AG04450 (cell line): ENCODE measurements at places on chromosomes 1 and 21.

DNA sequence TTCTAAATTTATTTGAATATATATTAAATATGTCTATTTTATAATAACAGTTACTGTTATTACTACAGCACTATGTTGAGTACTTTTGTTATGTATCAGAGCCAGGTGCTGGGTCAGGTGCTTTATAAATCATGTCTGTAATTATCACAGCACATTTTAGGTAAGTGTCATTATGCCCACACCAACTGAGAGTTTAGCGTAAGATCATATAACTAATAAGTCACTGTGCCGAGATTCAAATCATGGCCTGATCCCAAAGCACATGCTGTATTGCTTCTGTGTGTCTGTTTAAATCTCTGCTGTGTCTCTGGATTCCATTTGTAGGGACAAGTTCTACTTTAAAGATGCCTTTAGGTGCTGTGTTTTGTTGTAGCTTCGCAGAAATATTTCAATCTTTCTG, 1.9 kb downstream of the GPSM2 start:
- DNase-seq, result no peak

DNA sequence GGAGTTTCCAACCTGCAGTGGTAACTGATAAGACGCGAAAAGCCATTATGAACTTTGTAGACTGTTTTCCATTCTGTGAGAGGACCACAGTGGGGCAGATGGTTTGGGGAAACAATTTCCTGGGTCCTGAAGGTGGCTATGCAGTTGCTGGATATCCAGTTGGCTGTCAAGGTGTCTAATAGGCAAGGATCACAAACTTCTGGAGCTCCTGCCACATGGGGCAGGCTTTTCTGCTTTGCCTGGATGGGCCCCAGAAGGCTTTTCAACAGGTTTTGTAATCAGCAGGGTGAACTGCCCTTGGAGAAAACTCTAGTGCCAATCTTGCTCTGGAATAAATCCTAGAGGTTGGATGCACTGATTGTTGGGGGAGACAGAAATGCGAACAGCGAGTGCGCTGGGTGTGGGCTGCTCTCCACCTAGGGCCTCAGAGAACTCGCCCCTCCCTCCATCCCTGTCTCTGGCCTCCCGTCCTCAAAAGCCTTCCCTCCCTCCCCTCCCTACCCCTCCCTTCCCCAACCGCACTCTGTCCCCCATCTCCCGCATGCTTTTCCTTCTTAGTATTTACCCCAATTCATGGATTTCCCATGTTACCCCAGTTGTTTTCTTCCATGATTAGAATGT, 210.3 kb upstream of the USP24 start:
- no peak for DNase-seq

DNA sequence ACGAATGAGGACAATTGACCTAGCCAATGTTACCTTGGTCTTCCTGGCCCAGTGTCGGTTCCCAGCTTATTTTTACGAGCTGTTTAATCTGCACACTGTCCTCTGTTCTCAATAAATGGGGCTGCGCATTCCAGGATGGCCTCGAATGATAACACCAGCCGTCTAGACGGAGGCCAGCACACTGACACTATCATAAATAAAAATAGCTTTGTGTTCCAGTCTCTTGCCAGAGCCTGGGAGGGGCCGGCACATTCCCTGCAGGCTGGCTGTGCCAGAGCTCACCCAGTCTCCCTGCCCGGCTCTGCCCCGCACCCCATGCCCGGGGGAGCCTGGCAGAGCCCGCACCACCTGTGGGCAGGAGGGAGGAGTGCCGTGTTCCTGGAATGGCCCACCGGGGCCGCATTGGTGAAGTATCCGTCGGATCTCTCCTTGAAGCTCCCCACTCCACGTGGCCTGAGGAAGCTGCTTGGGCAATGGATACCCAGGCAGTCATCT, 92.1 kb downstream of the SPSB1 start:
- DNase-seq, result no peak

DNA sequence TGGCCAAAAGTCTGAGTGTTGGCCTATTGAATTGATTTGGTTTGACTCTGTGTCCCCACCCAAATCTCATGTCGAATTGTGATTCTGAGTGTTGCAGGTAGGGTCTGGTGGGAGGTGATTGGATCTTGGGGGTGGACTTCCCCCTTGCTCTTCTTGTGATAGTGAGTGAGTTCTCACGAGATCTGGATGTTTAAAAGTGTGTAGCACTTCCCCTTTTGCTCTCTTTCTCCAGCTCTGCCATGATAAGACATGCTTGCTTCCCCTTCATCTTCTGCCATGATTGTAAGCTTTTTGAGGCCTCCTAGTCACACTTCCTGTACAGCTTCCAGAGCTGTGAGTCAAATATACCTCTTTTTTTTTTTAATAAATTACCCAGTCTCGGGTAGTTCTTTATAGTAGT, 297.1 kb upstream of the ZRANB2 start:
- DNase-seq, result no peak

DNA sequence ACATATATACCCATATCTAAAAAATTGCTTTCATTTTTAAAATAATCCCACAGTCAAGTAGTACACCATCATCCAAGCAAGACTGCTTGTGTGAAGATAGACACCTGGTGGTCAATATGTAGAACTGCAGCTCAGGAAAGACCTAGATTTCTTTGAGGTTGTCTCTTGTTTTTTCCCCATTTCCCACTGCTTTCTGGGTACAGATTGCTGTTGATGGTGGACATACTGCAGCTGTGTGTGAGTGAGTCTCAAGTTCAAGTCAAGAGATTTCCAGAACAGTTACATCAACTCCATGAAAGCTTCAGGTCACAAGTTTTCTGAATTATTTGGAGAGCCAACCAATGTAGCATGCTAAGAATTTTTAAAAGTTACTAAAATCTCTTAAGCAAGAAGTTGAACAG, 306.4 kb downstream of the DUSP10 start:
- DNase-seq, result peak; percentile 65

DNA sequence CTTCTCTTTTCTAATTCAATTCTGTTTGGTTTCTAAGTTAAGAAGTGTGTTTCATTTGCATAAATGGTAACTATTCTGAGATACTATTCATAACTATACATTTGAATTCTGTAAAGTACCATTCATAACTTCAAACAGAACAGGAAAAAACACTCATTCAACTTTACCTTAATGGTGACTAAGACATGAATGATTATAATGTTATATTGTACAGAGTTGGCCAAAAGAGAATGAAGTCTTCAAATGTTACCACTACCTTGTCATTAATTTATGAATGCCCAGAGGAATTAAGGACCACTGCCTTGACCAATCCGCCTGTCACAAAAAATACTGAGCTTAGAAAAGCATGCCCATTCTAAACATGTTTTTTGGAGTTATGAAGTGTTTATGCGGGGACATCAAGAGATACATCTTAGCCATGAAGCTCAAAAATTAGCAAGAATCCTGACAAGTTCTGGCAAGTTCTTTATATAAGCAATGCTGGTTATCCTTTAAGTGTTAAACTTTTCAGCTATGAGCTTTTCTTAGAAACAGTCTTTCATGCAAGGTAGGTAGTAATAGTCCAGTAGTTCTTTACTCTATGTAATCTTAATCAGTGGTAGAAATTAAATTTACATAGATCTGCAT, 7.9 kb downstream of the WASF2 start:
- DNase-seq, result no peak

GRCh38 chr1:110216844-110217444, 6.8 kb downstream of the KCNC4 start:
- no peak for DNase-seq

DNA sequence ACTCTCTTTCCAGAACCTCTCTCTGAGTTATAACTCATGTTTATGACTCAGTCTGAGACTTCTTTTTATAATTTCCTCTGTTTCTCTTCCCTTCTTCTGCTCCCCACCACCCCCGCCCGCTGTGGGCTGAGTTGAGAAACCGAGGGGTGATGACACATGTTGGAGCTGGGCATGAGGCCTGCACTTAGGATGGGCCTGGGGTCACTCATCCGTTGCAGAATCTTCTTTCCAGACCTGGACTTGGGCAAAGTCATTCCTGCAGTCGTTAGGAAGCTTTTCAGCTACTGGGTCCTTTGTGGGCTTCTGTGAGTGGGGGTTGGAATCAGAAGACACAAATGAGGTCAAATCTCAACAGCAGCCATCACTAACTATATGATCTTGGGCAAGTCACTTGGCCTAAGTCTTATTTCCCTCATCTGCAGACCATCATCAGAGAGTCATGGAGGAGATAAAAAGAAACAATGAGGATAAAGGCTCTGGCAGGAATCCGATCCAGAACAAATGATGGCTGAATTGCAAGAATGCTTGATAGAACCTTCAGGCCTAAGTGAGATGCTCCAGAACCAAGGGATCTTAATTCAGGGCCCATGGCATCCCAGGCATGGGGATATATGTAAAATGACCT, 53.4 kb downstream of the RPS6KA1 start:
- DNase-seq, result no peak

- DNase-seq, result no peak
Measured at GRCh38 chr1:228101994-228102790, 933 bp downstream of the C1orf35 start.

- no peak for DNase-seq
Measured at GRCh38 chr1:165397944-165398343, 41.4 kb upstream of the LMX1A start.

DNA sequence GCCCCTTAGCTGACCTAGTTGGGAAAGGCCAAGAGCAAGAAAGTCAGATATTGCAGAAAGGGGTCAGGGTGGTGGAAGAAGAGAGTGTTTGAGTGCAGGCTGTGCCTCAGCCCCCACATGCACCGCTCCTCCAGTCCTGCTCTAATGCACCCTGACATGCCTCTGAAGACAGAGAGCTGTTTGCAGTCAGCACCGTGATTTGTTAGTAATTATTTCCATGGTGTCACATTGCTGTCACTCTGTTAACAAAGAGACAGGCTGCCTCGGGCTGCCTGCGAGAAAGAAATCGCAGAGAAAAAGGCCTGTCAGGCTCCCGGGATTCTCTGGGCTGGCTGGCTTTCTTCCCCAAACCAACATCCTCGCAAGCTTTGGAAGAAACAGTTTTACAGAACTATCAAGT, 58.3 kb downstream of the ERI3 start:
- DNase-seq, result no peak

- peak; percentile 96 for DNase-seq
Measured at GRCh38 chr1:227759341-227760300, 24.4 kb downstream of the SNAP47 start.

DNA sequence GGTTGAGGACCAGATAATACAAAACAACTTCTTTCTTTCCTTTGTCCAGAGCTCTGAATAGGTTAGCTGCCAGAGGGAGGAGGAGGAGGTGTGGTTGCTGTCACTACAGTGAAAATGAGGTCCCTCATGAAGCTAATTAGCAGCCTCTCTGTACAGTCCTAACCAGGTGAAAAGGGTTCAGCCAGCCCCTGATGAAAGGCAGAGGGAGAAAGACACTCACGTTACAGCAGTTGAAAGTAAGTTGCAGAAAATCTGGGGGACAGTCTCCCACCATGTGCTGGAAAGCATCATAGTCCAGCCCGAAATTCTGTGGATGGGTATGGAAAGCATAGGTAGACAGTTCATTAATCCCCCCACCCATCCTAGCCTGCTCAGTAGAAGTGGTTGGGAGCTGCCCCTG, 6.2 kb upstream of the MUTYH start:
- no peak for DNase-seq

- DNase-seq, result peak; percentile 32
Measured at GRCh38 chr1:160993544-160994193, 27.3 kb downstream of the F11R start.

- no peak for DNase-seq
Measured at GRCh38 chr21:33064623-33065390, 5.1 kb upstream of the OLIG1 start.

DNA sequence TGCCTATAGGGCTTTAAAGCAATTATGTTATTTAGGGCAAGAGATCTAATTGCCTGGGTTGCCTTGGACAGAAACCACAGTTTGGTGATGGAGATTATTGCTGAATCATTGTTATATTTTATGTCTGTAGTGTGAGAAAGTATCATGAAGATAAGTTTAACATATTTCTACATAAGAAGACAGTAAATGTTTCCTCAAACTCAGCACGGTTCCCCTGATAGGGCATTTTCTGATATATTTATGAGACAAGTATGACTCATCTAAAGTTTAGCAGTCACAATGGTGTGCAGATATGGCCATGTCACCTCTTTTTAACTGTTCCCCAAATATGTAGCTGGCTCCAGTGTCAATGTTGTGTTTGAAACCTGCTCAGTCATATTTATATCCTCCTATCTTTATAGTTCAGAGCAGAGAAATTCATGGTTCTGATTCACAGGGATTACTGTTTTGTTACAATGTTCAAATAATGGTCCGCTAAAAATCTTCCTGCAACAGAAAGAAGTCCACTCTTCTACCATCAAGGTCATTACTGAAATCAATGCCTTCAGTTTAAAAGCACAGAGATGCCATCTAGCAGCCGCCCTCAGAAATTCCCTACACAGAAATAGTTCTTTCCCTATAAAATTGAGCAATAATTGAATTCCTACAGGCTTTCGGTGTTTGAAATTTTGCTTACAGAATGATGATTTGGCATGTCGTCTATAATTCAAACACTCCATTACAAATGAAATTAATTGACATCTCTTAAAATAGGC, 3.7 kb downstream of the OLFM3 start:
- no peak for DNase-seq

GRCh38 chr1:99992760-99993467, 23.1 kb downstream of the SLC35A3 start:
- DNase-seq, result no peak

DNA sequence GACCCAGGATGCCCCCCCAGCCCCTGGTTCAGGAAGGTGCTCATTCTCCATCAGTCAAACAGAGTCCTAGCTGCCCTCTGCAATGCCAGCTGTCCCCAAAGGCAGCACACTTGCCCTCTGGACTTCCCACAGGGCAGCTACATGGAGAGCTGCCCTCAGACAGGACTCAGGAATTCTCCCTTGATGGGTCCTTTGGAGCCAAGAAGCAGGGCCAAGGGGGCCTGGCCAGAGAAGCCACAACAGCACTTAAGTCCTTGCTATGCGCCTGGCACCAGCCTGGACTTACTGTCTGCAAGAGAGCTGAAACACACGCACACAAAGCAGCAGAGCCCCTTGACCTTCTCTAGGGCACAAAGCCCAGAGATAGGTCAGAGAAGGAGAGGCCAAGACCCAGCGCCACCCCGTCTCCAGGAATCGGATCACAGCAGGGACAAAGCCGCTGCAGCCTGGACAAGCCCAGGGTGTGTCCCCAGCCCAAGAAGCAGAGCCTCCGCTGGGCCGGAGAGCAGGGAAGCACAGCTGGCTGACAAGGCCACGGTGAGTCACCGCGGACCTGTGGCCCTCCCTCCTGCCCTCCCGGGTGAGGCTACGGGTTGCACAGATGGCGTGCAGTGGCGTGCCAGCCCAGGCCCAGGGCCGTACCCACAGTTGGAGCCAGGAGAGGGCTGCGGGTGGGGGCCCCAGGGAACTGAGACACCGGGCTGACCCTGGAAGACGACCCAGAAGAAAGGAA, 1.7 kb downstream of the WNT9A start:
- DNase-seq, result no peak

- no peak for DNase-seq
Measured at GRCh38 chr21:37450445-37450941, 83.9 kb downstream of the DYRK1A start.

DNA sequence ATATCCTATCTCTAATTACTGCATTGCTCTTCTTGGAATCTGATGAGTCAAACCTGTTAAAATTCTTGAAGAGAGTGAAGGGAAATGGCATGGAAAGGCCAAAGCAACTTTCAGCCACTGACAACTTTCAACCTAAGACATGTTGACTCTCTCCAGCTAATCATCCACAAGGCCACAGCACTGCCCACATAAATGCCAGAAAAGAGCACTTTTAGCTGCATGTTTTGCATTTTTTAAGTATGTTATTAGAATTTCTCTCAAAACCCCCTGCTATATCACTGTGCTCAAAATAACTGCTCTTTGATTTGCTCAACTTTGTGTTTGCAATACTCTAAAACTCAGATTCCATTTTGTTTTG, 352.5 kb downstream of the ADGRL2 start:
- no peak for DNase-seq

GRCh38 chr21:33201956-33202355, 27.8 kb upstream of the IFNAR2 start:
- no peak for DNase-seq
